ENCODE measurements at places on chromosomes 12 and 14.

DNA sequence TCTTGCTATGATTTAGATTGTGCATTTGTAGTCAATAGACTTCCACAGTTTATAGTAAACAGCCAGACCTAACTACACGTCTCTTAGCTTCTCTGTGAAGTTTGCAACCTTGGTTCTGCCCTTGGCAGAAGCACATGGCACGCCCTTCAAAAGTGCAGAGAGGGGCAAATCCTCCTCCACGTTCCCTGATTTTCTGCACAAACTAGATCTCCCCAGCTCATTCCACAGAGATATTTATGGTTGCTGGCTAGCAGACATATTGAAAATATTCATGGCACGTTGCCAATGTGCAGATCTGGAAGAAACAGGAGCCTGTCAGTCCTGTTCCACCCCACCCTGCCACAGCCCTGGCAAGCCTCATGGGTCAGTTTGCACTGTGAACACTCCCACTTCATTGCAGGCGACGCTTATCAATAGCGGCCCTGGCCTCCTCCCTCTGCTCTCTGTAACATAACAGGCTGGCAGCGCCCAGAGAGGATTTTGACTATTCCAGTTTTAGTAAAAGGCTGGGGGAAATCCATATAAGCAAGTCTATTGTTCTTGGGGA is 6.5 kb upstream of the LGALS3 start:
- DNase-seq: no peak

GRCh38 chr12:113819495-113819894 is 146.6 kb downstream of the RBM19 start:
- no peak for DNase-seq

DNA sequence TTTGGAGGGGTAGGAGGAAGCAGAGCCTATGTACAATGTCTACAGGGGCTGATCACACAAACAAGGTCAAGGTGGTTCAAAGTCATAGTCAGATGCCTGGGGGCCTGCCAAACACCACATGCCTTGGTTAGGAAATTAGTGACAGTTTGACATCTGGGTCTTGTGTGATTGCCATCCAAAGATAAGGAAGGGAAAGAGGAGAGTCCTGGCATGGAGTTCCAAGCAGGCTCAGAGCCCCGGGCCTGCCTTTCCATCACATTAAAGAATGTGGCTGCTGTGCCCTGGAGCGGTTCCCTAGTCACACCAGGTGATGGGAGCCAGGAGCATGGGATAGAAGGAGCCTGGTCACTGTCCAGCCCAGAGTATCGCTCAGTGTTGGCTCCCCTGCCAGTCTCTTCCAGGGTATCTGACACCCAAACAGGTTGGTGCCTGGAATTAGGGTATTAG is 53.6 kb upstream of the BCL2L14 start:
- DNase-seq: no peak

DNA sequence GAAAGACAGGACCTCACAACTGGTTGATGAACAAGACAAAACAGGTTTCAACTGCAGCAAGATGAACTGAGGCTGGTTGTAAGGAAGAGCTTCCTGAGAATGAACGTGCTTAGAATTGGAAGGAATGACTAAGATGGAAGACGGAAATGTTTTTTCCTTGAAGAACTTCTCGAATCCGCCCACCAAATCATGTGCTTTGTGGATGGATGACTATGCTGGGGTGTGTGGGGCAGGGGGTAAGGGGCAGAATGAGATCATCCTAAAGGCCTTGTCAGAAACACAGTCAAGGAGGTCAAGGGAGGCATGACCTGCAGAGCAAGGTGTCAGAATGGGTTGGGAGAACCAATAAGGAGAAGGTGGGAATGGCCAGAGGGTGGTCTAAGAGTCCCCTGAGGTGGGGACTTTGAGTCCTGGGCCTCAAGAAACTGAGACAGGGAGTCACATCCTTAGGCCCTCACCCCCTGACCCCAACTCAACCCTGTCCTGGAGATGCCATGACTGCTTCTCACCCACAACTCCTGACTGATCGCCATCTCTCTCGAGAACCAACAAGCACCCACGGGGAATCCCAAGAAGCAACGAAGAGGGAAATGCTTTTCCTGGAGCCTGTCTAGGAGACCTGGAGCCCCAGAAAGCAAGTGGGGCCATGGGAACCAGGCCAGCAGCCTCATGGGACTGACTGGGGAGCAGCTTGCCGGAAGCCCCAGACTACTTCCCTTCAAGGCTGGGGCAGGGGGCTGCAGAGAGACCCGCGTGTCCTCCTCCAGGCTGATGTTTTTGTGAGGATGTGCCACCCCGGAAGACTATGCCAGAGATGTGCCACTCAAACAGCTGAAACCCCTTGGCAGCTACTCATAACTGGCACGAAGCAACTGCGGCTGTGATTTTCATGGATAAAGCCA is 84.0 kb downstream of the ACTN1 start:
- DNase-seq: no peak
